ENCODE measurements at places on chromosomes 1 and 21. TPM values are rescaled to one million over a fixed set of nuclear protein-coding genes. Genes with fewer than 3 reads are reported as not detected.

Gene RAB25
- total RNA-seq, result not detected

DNA sequence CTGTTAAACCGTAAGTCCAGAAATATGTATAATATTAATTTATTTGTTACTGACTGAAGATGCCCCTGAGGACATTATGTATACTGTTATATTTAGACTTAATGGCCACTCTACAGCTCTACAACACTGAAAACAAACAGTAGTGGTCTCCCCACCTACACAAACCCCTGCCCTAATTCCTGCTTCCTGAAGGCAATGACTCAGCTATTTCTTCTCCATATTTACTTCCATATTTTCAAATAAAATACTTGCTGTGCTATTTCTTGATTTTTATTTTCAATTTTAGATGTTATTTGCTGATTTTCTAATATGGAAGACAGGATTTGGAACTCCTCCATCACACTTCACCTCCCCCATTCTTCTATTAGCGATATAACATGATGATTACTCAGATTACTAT is 97.6 kb downstream of the PCNX2 start:
- no peak for DNase-seq
- H3K4me1 ChIP-seq, result no peaks in the 10 kb centered on the region
- no peaks in the 10 kb centered on the region for H3K36me3 ChIP-seq
- no peak overlapping the region for H3K4me3 ChIP-seq

Gene RIPK4
- total RNA-seq, result 0.29 TPM

DNA sequence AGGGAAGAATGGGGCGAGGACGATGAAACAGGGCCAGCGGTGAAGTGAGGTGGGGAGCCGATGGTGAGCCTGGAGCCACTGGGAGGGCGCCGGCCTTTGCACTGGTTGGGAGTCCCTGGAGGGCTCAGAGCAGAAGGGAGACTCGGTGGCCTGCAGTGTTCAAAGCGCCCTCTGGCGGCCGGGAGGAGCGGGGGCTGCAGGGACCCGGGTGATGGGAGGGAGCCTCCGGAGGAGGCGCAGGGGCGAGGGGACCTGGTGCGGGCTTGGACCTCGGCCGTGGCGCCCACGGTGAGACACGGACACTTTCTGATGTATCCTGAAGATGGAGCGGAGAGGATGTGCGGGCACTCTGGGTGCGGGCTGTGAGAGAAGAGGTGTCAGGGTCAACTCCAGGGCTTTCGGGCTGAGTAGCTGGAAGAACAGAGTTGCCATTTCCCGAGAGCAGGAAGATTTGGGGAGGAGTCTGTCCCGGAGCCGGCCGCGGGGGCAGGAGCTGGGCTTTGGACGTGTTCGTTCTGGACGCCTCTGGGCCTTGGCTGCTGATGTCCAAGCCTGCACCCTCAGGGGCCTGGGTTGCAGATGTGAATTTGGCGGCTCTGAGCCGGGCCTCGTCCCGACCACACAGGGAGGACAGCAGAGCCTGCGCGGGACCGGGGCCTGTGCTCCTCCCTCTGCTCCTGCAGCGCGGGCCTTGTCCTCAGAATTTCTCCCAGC is 29.7 kb downstream of the HEYL start:
- H3K27me3 ChIP-seq, result no peaks in the 10 kb centered on the region
- H3K27ac ChIP-seq, result peak overlapping the region; percentile 32
- peak; percentile 76 for DNase-seq
- H3K4me3 ChIP-seq, result no peak overlapping the region
- H3K36me3 ChIP-seq, result no peaks in the 10 kb centered on the region
- H3K4me1 ChIP-seq, result no peaks in the 10 kb centered on the region

Gene TMPRSS2
- total RNA-seq, result 1.5 TPM

Gene MAP10
- total RNA-seq, result 1.5 TPM

DNA sequence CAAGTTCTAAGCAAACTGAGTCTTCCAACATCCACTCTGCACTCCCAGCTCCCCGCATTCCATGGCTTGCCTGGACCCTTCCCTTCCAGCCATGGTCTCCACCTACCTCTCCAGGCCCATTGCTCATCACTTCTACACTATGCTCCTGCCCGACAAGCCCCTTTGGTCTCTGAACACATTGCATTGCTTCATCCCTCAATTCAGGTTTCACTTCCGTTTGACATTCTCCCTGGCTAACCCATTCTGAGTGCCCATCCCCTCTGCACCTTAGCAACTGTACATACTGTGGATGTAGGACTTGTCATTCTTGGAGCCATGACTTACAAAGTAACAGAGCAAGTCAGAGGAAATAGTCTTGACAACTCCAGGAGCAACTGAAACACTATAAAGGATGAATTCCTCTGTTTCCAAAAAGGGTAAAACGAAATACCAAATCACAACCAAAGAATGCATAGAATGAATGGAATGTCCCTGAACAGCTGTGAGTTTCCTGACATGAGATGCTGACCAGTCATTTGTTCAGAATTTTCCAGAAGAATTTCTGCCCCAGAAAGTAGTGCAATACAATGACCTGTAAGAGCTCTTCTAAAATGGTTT is 66.7 kb downstream of the KCNJ6 start:
- H3K27me3 ChIP-seq, result no peaks in the 10 kb centered on the region
- no peak overlapping the region for H3K27ac ChIP-seq
- no peak for DNase-seq
- no peak overlapping the region for H3K4me3 ChIP-seq
- no peaks in the 10 kb centered on the region for H3K36me3 ChIP-seq
- no peaks in the 10 kb centered on the region for H3K4me1 ChIP-seq

DNA sequence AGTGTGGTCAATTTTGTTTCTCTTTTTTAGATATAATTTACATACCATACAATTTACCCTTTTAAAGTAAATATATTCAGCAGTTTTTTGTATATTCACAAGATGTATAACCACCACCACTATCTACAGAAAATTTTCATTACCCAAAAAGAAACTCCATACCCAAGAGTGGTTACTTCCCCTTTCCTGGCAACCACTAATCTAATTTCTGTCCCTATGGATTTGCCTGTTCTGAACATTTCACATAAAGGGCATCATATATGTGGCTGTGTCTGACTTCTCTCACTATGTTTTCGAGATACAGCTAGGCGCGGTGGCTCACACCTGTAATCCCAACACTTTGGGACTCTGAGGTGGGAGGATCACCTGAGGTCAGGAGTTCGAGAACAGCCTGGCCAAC is 13.6 kb downstream of the PACC1 start:
- no peak overlapping the region for H3K4me3 ChIP-seq
- H3K27me3 ChIP-seq, result no peaks in the 10 kb centered on the region
- no peaks in the 10 kb centered on the region for H3K36me3 ChIP-seq
- no peaks in the 10 kb centered on the region for H3K4me1 ChIP-seq
- H3K27ac ChIP-seq, result no peak overlapping the region

Measured in uterus (tissue), 4 donors.